ENCODE measurements at places on chromosomes 5 and 9. TPM values are rescaled to one million over a fixed set of nuclear protein-coding genes. Genes with fewer than 3 reads are reported as not detected.

LAMC3 gene
- 0.57 TPM for polyA plus RNA-seq

PLPP7 gene
- 0.33 TPM for polyA plus RNA-seq

PPP1R2B gene
- not detected for polyA plus RNA-seq

CCL28 gene
- 0.03 TPM for polyA plus RNA-seq

Measured in HepG2 (cell line).